ENCODE measurements at places on chromosomes 16 and 17.

DNA sequence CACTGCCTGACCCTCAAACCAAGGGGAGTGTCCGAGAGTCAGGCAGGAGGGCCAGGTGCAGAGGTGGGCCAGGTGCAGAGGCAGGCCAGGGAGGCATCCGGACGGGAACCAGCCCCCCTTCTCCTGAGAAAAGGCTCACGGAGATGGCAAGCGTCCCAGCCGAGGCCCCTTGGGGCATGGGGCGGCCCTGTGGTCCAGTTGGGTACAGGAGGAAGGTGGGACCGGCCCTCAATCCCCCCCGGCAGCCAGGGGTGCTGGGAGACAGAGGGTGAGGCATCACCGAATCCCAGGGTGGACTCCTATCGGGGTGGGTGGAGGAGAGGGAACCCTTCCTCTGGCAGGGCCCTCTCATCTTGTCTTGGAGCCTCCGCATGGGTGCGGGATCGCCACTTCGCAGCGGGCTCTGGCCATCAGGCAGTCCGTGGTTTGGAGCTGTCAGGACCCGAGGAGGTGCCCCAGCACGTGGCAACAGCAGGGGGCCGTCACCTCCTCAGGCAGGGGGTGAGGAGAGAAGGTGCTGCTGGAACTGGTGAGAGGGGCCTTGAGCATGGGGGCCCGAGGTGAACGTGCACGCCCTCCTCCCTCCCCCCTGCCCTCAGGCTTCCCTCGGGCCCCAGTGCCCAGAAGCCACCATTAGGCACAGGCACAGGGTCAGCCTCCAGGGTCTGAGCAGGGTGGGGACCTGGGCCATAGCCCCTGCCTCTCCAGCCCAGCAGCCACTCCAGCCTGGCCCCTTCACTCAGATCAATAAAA lies 38.7 kb upstream of the SLC38A10 start:
- DNase-seq, result no peak

DNA sequence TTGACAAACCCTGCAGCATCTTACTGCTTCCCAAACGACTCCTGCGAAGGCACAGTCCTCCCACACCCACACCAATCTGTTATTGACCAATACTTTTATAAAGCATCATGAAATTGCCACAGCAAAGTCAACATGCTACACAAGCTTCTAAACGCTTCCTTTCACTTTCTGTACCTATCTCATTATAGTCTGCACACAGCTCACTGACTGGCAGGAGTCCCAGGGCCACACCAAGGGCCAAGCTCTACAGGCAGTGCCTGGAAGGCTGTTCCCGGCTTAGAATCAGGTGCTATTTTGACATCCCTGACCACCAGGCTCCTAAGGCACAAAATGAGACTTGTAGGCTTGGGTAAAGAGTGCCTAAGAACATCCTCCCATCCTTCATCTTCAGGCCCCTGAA lies 39.5 kb downstream of the USP7 start:
- no peak for DNase-seq

- DNase-seq, result no peak
These were observed 15.6 kb downstream of the RND2 start for GRCh38 chr17:43040655-43041054.

GRCh38 chr17:78226759-78227454 lies 4.5 kb upstream of the TMEM235 start:
- DNase-seq, result no peak

DNA sequence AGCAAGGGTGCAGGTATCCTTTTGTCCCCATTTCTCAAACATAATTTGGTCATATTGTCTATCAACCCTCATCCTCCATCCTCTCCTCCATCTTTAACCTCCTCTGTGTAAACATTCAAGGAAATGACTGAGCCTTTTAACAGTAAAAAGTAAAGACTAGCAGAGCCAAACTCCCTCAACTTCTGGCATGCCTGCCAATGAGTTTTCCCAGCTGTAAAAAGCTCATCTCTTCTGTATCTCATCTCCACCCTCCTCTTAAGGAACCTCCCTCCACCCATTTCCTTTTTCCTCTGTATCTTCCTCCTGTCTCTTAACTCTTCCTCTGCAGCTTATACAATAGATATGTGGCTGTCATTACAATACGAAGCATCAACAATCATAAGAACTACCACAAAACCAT lies 76.9 kb upstream of the PSMD7 start:
- DNase-seq, result no peak

DNA sequence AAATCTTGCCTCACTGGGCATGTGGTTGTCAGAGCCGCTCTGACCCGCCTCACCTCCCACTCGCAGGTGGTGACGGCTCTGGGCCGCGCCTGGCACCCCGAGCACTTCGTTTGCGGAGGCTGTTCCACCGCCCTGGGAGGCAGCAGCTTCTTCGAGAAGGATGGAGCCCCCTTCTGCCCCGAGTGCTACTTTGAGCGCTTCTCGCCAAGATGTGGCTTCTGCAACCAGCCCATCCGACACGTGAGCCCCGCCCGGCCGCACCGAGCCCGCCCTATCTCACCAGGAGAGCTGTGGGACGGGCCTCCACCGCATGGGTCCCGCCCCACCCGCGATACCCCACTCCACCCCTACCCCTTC lies 4.0 kb downstream of the TGFB1I1 start:
- DNase-seq, result no peak

- DNase-seq, result no peak
These were observed 44.0 kb downstream of the XPO6 start for GRCh38 chr16:28167730-28168129.

GRCh38 chr16:29744541-29745101 lies 1.2 kb downstream of the C16orf54 start:
- DNase-seq, result peak; percentile 57

DNA sequence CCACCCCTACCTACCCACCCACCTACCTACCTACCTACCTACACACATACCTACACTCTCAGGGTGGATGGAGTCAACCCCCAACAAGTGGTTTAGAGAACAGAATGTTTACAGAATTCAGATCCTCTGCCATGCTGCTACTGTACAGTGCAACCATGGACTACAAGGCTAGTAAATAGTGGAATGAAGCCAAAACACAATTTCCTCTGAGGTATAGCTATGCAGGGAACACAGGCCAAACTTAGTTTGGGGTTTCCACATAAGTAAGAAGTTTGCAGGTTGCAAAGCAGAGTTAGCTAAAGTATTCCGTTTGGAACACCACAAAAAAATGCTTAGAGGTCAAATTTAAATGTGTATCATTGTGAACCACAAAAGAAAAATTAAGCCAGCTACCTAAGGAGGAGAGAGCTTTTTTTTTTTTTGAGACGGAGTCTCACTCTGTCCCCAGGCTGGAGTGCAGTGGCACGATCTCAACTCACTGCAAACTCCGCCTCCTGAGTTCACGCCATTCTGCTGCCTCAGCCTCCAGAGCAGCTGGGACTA lies 2.7 kb upstream of the AP1G1 start:
- no peak for DNase-seq

DNA sequence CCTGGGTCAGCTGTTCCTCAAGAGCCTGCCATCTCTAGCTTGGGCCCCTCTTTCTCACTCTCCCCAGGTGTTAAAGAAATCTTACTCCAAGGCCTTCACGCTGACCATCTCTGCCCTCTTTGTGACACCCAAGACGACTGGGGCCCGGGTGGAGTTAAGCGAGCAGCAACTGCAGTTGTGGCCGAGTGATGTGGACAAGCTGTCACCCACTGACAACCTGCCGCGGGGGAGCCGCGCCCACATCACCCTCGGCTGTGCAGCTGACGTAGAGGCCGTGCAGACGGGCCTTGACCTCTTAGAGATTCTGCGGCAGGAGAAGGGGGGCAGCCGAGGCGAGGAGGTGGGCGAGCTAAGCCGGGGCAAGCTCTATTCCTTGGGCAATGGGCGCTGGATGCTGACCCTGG lies 6.8 kb downstream of the CNP start:
- no peak for DNase-seq

DNA sequence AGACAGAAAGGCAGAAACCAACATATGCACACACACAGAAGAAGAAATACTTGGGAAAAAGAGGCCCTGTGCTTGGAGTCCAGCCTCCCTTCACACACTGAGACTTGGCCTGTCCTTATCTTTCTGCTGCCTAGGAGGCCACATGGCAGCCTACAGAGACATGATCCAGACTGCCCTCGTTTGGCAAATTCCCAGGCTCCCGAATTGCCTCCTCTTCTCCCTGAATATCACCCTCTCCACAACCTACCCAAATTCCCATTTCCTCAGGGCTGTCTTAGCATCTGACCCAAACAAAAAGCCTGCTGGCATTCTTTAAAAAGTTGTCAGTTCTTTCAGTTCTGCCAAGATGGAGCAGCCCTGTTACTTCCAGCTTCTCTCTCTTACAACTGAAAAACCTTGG lies 59.8 kb downstream of the DNAH17 start:
- DNase-seq, result no peak

DNA sequence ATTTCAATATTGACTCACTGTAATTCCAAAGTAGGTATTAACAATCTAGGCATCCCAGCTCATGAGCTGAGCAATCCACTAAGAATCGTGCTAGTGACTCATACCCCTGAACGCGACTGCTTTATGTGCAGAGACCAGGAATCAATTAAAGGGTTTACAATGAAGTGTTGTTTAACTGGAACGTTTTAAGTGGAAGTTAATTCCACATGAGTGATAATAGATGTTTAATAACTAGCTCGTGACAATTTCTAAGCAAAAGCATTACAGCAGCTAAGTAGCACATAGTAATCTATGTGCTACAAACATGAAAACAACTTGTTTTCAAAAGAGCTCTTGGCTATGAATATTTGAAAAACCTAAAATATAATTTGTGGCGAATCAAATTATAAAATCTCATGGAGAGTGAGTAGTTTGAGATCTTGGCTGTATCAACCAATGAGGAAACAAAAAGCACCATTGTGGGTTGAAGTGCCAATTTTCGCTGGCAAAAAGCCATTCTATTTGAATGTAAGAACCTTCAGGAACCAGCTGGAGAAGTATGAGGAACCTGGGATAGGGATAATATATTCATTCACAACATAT lies 9.4 kb downstream of the GJC1 start:
- no peak for DNase-seq

DNA sequence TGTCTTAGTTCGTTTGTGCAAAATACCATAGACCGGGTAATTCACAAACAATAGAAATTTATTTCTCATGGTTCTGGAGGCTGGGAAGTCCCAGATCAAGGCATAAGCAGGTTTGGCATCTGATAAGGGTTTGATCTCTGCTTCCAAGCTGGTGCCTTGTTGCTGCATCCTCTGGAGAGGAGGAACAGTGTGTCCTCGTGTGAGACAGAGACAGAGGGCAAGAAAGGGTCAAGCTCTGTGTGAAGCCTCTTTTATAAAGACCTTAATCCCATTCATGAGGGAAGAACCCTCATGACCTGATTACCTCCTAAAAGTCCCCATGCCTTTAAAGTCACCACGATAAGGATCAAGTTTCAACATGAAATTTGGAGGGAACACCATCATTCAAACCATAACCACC lies 55.8 kb upstream of the TANC2 start:
- DNase-seq, result no peak

DNA sequence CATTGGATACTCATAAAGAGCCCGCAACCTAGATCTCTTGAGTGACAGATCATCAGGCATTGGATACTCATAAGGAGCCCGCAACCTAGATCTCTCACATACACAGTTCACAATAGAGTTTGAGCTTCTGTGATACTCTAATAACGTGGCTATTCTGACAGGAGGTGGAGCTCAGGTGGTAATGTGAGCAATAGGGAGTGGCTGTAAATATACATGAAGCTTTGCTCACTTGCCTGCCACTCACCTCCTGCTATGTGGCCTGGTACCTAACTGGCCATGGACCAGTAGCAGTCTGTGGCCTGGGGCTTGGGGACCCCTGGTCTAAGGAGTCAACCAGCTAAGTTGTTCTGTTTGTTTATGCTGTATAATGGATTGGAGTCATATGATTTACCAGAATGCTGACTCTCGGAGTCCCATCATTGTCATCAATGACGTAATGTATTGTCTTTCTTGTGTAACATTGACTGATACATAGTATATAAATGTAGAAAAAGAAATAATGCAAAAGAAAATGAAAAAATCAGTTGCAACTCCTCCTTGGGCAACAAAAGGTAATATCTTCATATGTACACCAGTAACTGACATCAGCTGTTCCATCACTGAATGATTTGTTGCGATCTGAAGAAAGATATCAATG lies 17.5 kb downstream of the ABCA9 start:
- no peak for DNase-seq

All from B cell (primary cell).